ENCODE measurements at places on chromosomes 1 and 21.

DNA sequence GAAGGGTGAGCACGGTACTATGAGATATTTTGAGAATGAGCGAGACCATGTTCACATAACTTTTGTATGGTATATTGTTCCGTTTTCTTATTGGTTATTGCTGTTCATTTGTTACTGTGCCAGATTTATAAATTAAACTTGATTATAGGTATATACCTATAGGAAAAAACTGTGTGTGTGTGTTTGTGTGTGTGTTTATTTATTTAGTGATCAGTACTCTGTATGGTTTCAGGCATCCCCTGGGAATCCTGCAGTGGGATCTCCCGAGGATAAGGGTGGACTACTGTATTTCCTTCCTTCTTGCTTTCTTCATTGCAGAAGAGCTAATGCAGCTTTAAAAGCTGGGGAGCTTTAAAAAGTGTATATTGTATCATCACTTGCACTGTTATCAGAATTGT, 8.0 kb upstream of the ASH1L start:
- no peak for DNase-seq

- peak; percentile 40 for DNase-seq
Measured at GRCh38 chr1:12617901-12618660, at the start of gene DHRS3. Gene DHRS3 (minus strand): TSS chr1:12618210. CDS start chr1:12617348, 862 bp downstream.

DNA sequence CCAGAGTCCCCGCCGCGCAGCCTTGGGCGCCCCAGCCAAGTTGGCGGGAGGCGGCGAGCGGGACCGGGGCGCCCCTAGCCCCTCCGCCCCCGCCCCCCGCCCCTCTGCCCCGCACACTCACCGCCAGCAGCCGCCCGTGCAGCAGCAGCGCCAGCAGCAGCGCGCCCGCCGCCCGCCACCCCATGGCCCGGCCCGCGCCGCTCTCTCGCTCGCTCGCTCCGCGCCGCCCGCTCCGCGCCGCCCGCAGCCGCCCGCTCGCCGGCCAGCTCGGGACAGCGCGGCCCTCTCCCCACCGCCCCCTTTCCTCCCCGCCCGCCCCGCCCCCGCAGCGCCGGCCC, at the start of gene HSPG2:
Gene HSPG2, minus strand, starts transcription at position 277 of the 338 bp plus-strand sequence. Its CDS starts 93 bp downstream, at position 184.
- no peak for DNase-seq

DNA sequence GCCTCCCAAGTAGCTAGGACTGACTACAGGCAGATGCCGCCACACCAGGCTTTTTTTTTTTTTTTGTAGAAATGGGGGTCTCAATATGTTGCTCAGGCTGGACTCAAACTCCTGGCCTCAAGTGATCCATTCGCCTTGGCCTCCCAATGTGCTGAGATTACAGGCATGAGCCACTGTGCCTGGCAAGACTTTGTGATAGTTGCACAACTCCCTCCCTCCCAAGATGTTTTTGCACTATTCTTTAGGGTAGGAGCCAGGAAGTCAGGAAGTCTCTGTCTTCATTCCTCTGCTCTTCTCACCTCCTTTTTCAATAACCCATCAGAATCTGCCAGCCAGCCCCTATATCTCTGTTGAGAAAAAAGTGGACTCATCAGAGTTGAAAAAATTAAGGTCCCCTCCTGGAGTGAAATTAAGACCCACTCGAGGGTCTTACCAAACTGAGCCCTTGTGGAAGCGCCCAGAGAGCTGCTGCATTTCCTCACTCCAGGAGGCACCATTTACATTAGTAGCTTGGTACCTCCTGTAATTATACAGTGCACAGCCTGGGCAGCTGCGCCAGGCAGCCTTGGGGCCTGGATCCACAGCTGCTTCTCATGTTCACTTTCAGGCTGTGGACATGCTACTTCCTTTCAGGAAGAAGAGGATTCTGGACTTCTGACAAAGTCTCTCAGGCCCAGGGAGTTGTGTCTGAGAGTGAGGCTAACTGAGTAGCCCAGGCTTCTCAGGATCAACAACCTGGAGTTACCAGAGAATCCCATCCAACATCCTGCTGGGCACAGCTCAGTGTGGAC, 24.0 kb downstream of the TCEA3 start:
- DNase-seq: no peak

GRCh38 chr1:208174731-208175507, 69.3 kb downstream of the PLXNA2 start:
- DNase-seq: no peak

- no peak for DNase-seq
Measured at GRCh38 chr1:175733722-175734121, 9.7 kb downstream of the TNR start.

DNA sequence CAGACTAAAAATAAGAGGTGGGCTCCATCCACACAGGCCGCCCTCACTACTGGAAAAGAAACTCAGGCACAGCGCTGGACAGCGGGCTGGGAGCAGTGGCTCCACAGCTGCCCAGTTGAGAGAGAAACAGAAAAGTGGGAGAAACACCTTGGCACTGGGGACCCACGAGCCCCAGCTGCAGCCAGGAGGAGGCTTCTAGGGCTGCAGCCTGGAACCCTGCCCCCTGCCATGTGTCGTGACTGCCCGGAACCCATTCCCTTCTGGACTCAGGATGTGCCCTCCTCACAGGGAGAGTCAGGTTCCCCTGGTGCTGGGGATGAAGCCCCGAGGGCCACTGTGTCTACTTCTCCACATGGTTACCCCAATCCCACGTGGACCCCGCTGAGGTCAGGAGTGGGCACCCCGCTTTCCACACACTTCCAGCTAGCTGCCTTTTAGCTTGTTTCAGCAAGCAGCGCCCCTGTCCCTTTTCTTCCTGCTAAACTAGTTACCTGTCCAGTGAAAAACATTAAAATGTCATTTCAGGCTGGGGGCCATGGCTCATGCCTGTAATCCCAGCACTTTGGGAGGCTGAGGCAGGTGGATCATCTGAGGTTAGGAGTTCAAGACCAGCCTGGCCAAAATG, 35.9 kb downstream of the PARP1 start:
- DNase-seq: no peak

DNA sequence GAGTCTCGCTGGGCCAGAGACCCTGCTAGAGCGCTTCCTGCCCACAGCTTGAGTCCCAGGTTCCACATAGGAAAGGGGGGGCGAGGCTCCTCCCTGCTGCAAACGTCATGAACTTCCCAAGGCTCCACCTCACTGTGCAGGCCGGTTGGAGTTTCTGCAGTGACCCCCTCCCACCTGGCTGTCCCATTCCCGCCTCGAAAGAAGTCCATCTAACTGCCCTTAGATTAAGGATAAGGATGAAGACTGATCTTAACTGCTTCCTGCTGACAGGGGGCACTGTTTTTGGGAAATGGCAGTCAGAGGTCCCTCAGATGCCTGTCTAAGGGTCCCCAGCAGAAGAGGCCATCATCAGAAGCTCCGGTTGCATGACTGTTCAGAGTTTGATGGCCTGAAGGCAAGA, 62.7 kb downstream of the STUM start:
- DNase-seq: no peak

- DNase-seq: no peak
Measured at GRCh38 chr1:2327841-2328240, 63.5 kb downstream of the MORN1 start.

GRCh38 chr1:61746813-61747212, 4.5 kb downstream of the PATJ start:
- no peak for DNase-seq

DNA sequence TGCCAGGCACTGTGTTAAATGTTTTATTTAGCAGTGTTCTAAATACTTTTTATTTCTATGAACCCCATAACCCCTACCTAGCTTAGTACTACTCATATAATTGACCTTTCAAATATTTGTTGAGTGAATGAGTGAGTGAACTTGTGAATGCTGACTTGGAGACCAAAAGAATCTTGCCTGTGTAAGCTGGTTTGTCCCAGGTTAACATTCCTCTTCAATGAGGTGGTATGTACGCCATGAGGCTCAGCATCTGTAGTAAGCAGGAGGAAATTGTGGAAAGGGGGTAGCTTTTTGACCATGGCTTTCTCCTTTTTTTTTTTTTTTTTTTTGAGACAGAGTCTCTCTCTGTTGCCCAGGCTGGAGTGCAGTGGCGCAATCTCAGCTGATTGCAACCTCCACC, 14.6 kb downstream of the MED18 start:
- DNase-seq: no peak

GRCh38 chr1:187383366-187383765, 554.6 kb downstream of the PLA2G4A start:
- DNase-seq: no peak

GRCh38 chr1:10724948-10725847, 71.2 kb downstream of the CASZ1 start:
- no peak for DNase-seq

GRCh38 chr1:1130206-1131120, 14.6 kb upstream of the C1orf159 start:
- no peak for DNase-seq

DNA sequence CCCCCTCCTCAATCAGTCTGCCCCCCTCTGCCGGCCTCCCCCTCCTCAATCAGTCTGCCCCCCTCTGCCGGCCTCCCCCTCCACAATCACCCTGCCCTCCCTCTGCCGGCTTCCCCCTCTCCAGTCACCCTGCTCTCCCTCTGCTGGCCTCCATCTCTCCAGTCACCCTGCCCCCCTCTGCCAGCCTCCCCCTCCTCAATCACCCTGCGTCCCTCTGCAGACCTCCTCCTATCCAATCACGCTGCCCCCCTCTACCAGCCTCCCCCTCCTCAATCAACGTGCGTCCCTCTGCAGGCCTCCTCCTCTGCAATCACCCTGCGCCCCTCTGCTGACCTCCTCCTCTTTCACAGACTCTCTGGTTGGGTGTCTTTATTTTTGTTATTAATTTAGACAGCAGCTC, 11.5 kb upstream of the C1orf198 start:
- no peak for DNase-seq

- DNase-seq: no peak
Measured at GRCh38 chr1:233151861-233152260, 143.7 kb downstream of the PCNX2 start.

GRCh38 chr1:44785029-44785380, 3.0 kb downstream of the BEST4 start:
- no peak for DNase-seq

- DNase-seq: no peak
Measured at GRCh38 chr1:150210091-150210490, 25.8 kb downstream of the ANP32E start.

DNA sequence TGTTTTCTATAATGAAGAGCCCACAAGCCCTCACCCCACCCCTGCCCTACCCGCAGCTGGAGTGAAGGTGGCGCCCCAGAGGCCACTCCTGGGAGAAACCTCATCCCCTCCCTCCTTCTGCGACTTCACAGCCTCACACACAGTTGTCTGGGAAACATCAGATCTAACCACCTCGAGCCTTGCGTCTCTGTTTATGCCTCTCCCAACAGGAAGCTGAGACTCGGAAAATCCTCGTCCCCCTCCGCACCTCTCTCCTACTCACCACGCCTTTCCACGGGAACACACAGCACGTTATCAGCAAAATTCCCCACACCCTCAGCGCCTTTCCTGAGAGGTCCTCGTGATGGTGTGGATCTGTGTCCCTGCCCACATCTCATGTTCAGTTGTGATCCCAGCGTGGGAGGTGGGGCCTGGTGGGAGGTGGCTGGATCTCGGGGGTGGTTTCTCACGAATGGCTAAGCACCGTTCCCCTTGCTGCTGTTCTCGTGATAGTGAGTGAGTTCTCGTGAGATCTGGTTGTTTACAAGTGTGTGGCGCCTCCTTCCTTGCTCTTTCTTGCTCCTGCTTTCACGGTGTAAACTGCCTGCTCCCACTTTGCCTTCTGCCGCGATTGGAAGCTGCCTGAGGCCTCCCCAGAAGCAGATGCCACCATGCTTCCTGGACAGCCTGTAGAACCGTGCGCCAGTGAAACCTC, 190.6 kb downstream of the KIF26B start:
- DNase-seq: no peak

- DNase-seq: no peak
Measured at GRCh38 chr21:38503583-38503982, 5.3 kb upstream of the ERG start.

DNA sequence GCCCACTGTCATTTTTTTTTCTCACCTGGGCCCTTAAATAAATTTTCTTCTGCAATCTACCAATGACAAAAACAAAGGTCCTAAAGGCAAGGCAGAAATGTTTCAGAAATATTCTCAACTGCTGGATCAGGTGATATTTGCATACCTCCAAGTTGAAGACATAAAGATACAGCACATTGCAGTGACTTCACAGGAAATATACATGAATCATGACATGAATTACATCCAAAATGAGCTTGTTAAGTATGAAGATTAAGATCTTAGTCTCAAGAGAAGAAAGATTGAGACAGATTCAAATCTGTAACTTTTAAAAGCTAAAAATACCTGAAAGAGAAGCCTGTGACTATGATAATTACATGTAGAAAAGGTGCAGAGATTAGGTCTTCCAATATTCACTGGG, 207.8 kb downstream of the SIPA1L2 start:
- no peak for DNase-seq

- DNase-seq: no peak
Measured at GRCh38 chr1:158924677-158925076, 6.7 kb upstream of the PYHIN1 start.

GRCh38 chr1:7470904-7471638, 300.0 kb upstream of the VAMP3 start:
- DNase-seq: no peak

- DNase-seq: no peak
Measured at GRCh38 chr1:221891708-221892107, 149.8 kb upstream of the DUSP10 start.

DNA sequence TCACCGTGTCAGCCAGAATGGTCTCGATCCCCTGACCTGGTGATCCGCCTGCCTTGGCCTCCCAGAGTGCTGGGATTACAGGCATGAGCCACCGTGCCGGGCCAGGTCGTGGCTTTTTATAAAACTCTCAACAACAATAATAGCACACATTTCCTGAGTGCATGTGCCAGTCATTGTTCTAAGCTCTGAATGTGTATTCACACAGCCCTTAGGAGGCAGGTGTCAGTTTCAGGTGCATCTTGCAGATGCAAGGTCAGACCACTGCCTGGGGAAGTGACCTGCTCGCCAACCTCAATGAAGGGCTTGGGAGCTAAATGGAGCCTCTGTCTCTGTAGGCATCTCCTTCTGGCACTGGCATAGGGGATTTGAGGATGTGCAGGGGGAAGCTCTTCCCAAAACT, 1.6 kb upstream of the LEFTY2 start:
- no peak for DNase-seq

DNA sequence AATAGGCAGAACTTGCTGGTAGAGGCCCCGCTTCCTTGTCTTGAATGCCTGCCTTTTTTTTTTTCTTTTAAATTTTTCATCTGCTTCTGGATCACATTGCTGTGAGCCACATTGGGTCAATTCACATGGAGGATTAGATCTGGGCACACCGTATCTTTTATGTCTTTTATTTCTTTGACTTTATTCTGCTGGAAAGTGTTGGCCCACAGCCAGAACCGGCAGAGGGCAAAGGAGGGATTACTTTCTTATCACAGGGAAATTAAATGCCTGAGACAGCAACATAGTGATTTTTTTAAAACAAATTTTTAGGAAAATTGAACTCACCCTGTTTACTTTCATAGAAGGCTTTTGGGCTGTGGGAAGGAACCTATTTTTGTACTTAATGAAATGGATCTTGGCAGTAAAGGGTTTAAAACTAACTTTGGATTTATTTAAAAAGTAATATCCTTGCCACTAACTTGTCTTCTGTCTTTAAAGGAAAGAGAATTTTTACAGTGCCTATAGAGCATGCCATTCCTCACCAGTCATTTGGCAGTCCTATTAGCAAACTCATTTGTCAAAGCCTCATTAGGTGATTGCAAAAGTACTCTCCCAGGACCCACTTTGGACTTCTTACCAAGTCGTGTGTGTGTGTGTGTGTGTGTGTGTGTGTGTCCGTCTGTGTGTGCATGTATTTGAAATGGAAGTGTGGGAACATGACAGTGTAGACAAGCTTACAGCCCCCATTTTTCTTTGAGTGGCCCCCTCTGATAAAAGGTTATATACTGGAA, 68.4 kb downstream of the ST6GALNAC3 start:
- no peak for DNase-seq

Data from stimulated activated CD8-positive, alpha-beta memory T cell treated with anti-CD3 and anti-CD28 coated beads, Interleukin-4, amount 100 ng/mL, for 1 hour (primary cell).